ENCODE measurements at places on chromosomes 1 and 21.

- DNase-seq = no peak
Observed at GRCh38 chr1:45589861-45590260, 6.0 kb downstream of the NASP start.

DNA sequence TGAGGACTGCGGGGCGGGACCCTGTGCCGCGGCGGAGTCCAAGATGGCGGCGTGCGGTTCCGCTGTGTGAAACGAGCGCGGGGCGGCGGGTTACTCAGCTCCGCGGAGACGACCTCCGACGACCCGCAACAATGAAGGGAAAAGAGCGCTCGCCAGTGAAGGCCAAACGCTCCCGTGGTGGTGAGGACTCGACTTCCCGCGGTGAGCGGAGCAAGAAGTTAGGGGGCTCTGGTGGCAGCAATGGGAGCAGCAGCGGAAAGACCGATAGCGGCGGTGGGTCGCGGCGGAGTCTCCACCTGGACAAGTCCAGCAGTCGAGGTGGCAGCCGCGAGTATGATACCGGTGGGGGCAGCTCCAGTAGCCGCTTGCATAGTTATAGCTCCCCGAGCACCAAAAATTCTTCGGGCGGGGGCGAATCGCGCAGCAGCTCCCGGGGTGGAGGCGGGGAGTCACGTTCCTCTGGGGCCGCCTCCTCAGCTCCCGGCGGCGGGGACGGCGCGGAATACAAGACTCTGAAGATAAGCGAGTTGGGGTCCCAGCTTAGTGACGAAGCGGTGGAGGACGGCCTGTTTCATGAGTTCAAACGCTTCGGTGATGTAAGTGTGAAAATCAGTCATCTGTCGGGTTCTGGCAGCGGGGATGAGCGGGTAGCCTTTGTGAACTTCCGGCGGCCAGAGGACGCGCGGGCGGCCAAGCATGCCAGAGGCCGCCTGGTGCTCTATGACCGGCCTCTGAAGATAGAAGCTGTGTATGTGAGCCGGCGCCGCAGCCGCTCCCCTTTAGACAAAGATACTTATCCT, 430 bp downstream of the RBM15 start:
- no peak for DNase-seq

GRCh38 chr1:228987286-228987685, 252.0 kb downstream of the RHOU start:
- no peak for DNase-seq

DNA sequence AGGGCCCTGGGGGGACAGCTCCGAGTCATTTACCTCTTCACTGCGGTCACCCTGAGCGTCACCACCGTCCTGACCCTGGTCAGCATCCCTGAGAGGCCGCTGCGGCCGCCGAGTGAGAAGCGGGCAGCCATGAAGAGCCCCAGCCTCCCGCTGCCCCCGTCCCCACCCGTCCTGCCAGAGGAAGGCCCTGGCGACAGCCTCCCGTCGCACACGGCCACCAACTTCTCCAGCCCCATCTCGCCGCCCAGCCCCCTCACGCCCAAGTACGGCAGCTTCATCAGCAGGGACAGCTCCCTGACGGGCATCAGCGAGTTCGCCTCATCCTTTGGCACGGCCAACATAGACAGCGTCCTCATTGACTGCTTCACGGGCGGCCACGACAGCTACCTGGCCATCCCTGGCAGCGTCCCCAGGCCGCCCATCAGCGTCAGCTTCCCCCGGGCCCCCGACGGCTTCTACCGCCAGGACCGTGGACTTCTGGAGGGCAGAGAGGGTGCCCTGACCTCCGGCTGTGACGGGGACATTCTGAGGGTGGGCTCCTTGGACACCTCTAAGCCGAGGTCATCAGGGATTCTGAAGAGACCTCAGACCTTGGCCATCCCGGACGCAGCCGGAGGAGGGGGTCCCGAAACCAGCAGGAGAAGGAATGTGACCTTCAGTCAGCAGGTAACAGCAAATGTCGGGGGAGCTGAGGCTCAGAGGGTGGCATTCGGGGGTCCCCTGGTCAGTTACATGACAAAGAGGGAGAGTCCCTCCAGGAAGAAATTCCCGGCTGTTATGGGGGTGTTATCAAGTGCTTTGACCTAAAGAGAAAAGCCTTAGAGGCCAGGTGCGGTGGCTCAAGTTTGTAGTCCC, 12.6 kb downstream of the SLC45A1 start:
- DNase-seq = no peak

DNA sequence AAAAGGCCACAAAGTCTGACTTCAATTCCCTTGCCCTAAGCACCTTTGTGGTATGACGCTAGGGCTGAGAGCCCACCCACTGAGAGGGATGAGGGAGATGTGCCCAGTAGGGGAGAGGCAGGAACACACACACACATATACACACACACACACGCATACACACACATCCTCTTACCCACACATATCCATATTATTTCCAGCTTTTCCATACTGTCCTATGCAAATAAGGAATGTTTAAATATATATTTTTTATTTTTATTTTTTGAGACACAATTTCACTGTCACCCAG, 3.0 kb downstream of the RAB25 start:
- no peak for DNase-seq

- no peak for DNase-seq
Observed at GRCh38 chr1:67717876-67718275, 32.9 kb downstream of the GADD45A start.

DNA sequence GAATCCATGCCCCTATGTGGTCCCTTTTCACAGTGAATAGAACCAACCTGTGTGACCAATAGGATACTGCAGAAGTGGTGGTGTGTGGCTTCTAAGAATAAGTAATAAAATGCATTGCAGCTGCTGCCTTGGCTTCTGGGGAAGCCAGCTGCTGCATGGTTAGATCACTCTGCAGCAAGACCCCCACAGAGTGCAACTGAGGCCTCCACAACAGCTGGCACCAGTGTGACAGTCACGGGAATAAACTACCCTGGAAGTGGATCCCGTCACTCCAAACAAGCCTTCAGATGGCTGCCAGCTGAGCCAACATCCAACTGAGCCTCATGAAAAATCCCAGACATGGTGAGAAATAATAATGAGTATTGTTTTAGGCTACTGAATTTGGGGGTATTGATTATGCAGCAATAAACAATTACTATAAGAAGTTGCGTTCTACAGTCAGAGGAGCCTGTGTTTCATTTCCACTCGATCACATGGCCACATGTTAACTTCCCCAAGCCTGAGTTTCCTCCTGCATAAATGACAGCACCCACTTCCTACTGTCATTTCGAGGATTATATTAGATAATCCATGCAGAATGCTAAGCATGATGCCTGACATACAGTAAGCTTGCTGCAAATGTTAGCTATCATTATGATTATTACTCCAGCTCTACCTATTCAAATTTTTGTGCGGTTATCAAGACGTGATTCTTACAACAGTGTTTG, 20.8 kb upstream of the COG2 start:
- DNase-seq = peak; percentile 71

DNA sequence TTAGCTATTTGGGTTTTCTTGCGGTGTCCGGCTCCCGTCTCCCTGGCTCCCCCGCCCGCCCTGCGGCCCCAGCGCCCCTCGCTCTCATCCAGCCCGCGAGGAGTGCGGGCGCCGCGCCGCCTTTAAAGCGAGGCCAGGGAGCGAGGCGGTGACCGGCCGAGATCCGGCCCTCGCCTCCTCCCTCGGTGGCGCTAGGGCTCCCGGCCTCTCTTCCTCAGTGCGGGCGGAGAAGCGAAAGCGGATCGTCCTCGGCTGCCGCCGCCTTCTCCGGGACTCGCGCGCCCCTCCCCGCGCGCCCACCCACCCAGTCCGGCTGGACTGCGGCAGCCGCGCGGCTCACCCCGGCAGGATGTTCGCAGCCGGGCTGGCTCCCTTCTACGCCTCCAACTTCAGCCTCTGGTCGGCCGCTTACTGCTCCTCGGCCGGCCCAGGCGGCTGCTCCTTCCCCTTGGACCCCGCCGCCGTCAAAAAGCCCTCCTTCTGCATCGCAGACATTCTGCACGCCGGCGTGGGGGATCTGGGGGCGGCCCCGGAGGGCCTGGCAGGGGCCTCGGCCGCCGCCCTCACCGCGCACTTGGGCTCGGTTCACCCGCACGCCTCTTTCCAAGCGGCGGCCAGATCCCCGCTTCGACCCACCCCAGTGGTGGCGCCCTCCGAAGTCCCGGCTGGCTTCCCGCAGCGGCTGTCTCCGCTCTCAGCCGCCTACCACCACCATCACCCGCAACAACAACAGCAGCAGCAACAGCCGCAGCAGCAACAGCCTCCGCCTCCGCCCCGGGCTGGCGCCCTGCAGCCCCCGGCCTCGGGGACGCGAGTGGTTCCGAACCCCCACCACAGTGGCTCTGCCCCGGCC, 492 bp downstream of the HLX start:
- DNase-seq = no peak

DNA sequence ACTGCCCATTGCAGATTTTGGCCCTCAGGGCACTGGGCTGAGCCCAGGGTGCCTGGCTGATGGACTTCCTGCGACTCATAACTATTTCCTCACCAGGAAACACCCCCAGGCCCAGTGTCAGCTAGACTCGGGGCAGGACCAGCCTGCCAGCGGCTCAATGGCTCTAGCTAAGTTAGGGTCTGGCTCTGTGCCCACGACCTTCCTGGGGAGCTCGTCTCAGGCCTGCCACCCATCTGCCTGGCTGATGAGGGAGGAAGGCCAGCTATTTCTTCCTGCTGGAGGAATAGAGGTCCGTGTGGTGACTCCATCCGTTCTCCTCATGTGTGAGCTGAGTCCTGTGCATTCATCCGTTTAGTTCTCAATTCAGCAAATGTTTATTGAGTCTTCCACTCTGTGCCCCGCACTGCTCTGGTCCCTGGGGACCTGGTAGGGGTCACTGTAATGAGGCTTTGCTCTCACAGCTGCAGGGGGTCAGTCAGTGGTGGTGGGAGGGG, 44.5 kb downstream of the KIRREL1 start:
- DNase-seq = no peak

- DNase-seq = no peak
Observed at GRCh38 chr1:108679586-108680213, 12.4 kb upstream of the PRPF38B start.

DNA sequence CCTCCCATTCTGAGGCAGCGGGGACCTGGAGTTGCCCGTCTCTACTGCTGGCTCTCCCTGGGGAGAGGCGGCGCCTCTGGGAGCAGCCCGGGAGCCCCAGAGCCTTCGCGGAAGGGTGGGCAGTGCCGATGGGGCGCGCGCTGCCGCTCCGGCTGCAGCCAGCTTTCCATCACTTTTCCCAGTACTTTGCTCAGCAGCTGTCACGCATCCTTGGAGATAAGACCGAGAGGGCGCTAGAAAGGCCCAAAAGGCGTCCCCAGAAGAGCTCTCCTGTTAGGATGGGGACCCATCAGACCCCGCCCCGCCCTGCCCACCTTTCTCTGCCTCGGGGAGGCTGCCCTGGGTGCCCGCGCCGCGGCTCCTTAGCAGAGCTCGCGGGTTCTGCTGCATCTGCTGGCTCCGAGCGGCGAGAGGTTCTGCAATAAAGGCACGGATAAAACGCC, 534 bp downstream of the KCNH1 start:
- no peak for DNase-seq

- no peak for DNase-seq
Observed at GRCh38 chr1:44946725-44947062, 39.7 kb downstream of the EIF2B3 start.

DNA sequence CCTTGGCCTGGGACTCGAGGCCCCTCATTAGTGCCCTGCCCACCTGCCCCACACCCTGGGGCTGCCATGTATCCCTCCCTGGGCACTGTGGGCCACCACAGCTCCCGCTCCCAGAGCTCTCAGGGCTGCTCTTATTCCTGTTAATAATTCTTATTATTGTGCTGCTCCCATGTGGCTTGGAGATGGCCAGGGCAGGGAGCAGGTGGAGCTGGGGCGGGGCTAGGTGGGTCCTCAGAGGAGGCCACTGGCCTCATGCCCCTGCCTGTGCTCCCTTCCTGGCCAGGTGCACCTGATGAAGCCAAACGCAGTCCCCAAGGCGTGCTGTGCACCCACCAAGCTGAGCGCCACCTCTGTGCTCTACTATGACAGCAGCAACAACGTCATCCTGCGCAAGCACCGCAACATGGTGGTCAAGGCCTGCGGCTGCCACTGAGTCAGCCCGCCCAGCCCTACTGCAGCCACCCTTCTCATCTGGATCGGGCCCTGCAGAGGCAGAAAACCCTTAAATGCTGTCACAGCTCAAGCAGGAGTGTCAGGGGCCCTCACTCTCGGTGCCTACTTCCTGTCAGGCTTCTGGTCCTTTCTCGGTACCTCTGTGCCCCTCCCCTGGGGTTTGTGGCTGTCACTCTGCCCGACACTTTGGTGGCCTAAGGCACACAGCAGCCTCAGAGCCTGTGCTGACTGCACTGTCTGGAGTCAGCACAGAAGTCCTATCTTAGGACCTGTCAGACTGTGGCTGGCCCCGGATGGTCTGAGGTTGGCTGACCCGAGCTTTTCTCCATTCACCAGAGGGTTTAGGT, 34.1 kb downstream of the BMP8A start:
- DNase-seq = no peak

DNA sequence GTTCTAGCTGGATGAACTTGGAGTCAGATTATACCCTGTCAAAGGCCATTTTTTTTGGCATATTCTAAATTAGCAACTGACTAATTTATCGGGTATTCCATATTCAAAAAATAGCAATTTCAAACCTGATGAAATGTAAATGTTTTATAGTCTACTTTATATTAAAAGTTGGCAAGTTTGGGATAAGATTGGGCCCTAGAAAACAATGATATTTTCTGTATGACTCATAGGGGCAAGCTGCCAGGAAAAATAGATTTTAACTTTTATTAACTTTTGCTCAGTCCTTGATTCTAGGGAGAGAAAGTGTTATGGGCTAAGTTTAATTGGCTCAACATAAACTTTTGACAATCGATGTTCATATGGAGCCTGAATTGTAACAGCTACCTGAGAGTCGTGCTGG, 576.9 kb upstream of the B3GALT2 start:
- no peak for DNase-seq

- DNase-seq = no peak
Observed at GRCh38 chr1:10730985-10731384, 65.5 kb downstream of the CASZ1 start.

GRCh38 chr1:156842618-156843300, 16.2 kb downstream of the INSRR start:
- no peak for DNase-seq

GRCh38 chr1:32048440-32048839, 24.3 kb upstream of the TMEM39B start:
- DNase-seq = no peak

- peak; percentile 3 for DNase-seq
Observed at GRCh38 chr21:40021558-40022351, 154.5 kb downstream of the PCP4 start.

DNA sequence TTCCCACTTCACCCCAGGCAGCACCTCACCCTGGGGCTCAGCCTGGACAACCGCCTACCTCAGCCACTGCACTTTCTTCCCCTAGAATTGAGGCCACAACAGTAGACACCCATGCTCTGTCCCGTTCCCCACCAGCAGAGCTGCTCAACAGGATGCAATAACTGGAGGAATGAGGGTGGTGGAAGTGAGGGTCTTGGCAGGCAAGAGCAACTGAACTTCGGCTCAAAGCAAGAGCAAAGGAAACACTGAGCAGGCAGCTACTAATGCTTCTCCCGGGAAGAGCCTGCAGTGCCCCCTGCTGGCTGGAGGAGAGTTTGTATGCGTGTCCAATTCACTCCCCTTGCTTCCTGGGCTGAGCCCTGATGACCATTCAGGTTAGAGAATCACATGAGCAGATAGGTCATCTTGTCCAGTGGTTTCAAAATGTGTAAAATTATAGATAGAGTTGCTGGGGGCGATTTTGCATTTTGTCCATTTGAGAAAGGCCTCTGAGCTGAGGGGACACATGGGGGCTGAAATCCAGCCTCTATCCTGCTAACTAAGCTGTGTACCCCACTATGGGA, 13.9 kb downstream of the NT5C1A start:
- DNase-seq = no peak

GRCh38 chr1:160777486-160778089, 18.4 kb upstream of the LY9 start:
- no peak for DNase-seq
